ENCODE measurements at places on chromosomes 7 and 10. TPM values are rescaled to one million over a fixed set of nuclear protein-coding genes. Genes with fewer than 3 reads are reported as not detected.

DNA sequence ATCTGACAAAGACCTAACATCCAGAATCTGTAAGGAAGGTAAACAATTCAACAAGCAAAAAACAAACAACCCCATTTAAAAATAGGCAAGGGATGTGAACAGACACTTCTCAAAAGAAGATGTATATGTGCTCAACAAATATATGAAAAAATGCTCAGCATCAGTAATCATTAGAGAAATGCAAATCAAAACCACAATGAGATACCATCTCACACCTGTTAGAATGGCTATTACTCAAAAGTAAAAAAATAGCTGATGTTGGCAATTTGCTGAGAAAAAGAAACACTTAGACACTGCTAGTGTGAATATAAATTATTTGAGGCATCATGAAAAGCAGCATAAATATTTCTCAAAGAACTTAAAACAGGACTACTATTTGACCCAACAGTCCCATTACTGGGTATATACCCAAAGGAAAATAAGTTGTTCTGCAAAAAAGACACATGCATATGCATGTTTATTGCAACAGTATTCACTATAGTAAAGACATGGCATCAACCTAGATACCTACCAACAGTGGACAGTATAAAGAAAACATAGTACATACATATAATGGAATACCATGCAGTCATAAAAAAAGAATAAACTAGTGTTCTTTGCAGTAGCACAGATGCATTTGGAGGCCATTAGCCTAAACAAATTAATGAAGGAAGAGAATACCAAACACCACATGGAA, 980.1 kb downstream of the KCNMA1 start:
- no peak for DNase-seq

GRCh38 chr10:69317626-69318105, 39.4 kb downstream of the HK1 start:
- no peak for DNase-seq

DNA sequence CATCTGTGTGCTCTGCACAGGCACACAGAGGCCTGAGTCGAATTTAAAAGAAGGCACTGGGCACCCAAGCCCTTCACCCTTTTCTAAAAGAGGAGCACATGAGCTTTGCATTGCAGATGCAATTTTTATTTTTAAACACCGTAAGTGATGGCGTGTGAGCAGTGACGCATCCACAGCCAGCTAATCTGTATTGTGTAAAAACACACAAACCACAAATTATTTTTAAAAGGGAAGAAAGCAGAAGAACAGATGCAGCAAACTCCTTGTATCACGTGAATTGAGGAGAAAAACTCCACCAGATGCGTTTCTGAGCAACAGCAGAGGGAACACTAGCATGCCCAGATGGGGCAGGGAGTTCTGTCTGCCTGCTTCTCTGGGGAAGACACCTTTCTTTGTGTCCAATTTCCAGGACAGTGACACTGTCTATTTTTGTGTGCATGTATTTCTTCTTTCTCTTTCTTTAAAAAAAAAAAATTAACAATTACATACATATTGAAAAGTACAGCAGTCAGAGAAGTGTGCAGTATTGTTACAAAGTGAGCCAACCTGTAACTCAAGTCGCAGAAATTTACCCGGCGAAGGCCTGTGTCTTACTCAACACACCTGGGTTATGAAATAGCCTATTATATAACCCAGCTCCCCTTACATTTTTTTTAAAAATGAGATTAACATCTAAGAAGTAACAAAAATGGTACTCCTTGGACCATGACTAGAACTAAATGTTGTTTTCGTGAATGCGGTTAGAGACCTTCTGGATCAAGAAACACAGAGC, 39.2 kb downstream of the EEPD1 start:
- no peak for DNase-seq

DNA sequence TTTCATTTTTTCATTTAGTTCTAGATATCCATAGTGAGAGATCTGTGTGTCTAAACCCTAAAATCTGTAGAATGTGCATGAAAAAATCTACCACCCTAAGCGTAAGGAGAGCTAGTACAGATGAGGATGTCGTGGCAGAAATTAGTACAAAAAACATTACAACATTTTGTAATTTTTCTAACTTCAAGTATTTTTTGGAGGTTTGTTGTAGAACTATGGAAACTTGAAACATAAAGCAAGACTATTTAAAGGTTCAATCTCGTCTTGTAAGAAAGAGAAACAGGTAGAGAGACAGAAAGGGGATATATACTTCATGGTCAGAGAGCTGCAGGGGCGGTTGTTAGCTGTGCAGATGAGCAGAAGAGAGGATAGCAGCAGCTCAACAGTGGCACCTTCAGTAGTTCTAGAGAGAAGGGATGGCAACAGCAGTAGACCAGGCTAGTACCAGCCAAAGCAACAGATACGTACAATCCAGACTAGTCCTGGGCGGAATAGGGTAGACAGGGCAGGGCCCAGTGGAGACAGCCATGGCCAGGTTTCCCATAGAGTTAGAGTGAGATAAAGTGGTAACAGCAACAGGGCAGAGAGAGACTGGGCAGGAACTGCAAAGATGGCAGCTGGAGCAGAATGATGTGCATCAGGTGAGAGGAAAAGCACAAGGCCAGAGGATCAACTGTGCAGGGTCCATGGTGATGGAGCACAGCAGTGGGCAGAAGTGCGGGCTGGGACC, 145.2 kb downstream of the FRMD4A start:
- DNase-seq = peak; percentile 63

DNA sequence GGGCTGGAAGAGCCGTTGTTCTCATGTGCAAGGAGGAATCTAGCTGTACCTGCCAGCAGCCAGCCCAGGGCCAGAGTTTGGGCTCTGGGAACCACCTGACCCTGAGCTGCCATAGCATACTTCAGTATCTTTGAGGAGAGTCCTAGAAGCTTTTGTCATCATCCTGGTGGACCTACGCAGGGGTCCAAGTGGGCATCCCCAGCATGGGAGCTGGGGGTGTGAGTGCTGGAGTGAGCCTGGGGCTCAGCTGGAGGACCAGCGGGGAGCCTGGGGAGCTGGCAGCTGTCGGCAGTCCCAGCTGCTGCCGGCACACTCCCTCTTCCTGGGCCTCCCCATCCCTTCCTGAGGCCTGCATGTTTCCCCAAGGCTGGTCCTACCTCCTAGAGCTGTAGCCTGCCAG, 32.5 kb downstream of the C10orf105 start:
- no peak for DNase-seq

DNA sequence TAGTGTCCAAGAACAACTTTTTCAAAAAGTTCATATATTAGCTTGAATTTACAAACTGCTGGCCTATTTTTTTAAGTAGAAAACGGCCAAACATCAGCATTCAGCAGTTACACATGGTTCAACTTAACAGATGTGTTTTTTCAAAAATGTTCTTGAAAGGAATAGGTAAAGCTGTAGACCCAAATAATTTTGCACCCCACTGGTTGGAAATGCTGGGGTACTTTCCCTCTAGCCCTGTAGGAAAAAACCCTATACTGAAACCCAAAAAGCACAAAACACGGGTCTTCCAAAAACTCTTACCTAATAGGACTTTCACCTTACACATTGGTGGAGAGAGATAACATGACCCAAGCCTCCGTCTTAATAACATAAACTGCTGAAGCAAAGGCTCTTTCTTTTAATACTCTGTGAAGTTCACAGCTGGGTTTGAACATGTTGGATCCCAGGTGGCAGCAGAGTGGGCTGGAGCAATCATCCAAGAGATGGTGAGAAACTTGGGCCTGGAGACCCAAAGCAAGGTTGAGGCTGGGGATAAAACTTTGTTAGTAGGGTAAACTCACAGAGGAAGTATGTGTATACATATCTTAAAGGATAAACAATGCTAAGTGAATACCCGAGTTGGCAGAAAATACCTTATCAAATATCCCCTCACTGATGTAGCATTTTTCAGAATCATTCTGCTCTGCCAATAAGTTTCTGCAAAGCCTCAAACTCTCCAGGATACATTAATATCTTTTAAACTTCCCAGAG, 629 bp upstream of the DNAJC9 start:
- DNase-seq = no peak

GRCh38 chr10:78365694-78366093, 332.0 kb downstream of the RPS24 start:
- no peak for DNase-seq

- no peak for DNase-seq
Observed at GRCh38 chr7:3009086-3009485, 34.6 kb downstream of the CARD11 start.

GRCh38 chr10:21468086-21468485, 57.4 kb downstream of the SKIDA1 start:
- no peak for DNase-seq

GRCh38 chr10:72503694-72504438, 122.0 kb downstream of the MICU1 start:
- DNase-seq = no peak

GRCh38 chr7:149126662-149127266, 640 bp upstream of the ZNF425 start:
- DNase-seq = no peak

- DNase-seq = peak; percentile 38
Observed at GRCh38 chr7:135414850-135415439, 95.0 kb downstream of the CNOT4 start.

- peak; percentile 51 for DNase-seq
Observed at GRCh38 chr7:2668401-2668800, 19.6 kb upstream of the AMZ1 start.

DNA sequence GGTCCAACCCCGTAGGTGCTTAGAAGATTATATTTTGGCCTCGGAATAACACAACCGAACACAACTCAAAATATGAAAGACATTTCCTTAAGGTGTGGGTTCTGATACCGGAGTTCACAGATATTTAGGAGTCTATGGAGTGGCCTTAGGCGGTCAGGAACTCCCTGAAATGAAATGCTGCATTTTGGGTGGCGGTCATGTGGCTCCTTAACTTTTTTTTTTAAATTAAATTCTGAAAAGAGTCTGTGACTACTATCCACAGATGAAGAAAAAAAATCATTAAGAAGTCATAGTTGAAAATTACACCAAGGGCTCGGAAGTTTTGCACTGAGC, 290.9 kb upstream of the NFE2L3 start:
- DNase-seq = no peak

GRCh38 chr10:62046522-62047227, 145.2 kb downstream of the ARID5B start:
- peak; percentile 71 for DNase-seq

DNA sequence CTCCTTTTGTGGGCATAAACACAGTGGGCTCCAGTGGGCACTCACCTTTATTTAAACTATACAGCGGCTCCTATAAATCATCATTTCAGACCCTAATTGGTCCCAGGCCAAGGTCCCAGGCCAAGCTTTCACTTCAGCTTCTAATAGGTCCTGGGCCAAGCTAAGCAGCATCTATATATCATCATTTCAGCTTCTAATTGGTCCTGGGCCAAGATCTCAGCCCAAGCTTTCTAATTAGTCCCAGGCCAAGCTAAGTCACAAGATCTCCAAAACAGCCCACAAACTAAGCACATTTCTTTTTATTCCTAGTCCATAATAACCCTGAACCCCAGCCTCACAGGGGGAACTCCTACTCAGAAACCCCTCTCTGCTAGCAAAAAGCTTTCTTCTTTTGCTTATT, 47.1 kb downstream of the ZNF680 start:
- DNase-seq = no peak

GRCh38 chr10:21526188-21526859, 842 bp upstream of the SKIDA1 start:
- DNase-seq = no peak

GRCh38 chr7:121081327-121081936, 92.9 kb downstream of the CPED1 start:
- DNase-seq = peak; percentile 34

GRCh38 chr10:69468751-69469089, 17.5 kb downstream of the TSPAN15 start:
- no peak for DNase-seq

- no peak for DNase-seq
Observed at GRCh38 chr10:116263870-116264655, 8.9 kb downstream of the GFRA1 start.

GRCh38 chr10:30894221-30894620, 137.4 kb downstream of the ZNF438 start:
- DNase-seq = no peak

DNA sequence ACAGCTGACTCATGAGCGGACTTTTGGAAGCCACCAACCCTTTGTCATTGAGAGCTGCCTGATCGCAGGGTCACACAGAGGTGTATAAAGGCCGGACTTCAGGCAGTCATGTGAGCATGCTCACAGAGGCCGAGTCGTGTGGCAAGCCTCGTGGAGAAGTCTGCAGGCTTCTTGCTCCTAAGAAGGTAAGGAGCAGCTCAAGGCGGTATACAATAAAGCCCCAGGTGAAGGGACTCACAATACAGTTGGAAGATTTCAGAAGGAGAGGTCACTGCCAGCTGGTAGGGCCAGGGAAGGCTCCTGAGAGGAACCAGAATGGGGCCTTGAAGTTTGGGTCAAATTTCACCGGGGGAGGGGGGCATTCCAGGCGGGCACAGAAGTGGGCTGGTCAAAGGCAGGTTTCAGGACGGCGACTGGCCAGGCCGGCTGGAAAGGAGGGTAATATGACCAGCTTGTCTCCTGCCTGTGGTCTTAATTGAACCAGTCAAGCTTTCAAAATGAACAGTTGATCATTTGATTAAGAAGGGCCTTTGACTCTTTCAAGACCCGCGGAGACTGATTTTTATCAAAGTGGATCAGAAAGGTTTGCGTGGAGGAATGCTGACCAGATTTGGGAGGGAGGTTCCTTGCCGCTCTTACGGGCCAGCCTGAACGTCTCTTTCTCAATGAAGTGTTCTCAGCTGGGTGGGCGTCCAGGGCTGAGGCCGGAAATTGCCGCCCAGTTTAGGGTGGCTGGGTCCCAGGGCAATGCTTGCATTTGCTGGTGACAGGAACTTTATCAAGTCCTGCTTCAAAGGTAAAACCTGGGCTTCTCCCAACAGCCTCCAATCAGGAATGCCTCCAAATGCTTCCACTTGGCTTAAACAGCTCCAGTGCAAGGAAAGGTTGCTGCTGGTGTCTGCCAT, 178.6 kb downstream of the EMX2 start:
- DNase-seq = no peak

DNA sequence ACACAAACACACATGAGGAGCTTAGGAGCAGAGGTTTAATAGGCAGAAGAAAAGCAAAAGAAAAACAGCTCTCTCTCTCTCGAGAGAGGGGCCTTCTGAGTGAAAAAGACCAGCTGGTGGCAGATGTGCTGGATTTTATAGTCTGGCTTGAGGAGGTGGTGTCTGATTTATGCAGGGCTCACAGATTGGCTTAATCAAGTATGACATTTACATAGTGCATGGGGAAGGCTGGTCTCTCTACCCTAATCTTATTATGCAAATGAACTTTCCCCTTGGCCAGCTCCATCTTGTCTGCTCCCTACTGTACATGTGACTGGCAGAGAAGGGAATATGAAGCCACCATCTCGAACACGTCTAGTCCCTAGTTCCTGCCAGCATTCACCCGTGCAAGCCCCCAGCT, 219.5 kb upstream of the ZNF804B start:
- no peak for DNase-seq

TUBAL3 gene
- 0.34 TPM for total RNA-seq

RBM20 gene
- 3.3 TPM for total RNA-seq

ZNF503 gene
- 16.8 TPM for total RNA-seq

C1GALT1 gene
- 102 TPM for total RNA-seq

NKX2-3 gene
- total RNA-seq = not detected

TFPI2 gene
- total RNA-seq = 33.7 TPM

CPA2 gene
- total RNA-seq = not detected

UNCX gene
- 0.55 TPM for total RNA-seq

Data from kidney epithelial cell (primary cell).